Transverse colon (tissue), 4 donors: ENCODE measurements at places on chromosomes 11 and 22. TPM values are rescaled to one million over a fixed set of nuclear protein-coding genes. Genes with fewer than 3 reads are reported as not detected.

- peak; percentile 93 for DNase-seq
- H3K4me3 ChIP-seq, result peak overlapping the region; percentile 39
- H3K36me3 ChIP-seq, result no peaks in the 10 kb centered on the region
- peak overlapping the region; percentile 96 for H3K27ac ChIP-seq
- H3K27me3 ChIP-seq, result no peaks in the 10 kb centered on the region
Observed at GRCh38 chr22:37676736-37677492, 1.5 kb downstream of the LGALS1 start.

GRCh38 chr22:39253435-39254070 is 8.8 kb upstream of the PDGFB start:
- DNase-seq, result peak; percentile 38
- no peak overlapping the region for H3K4me3 ChIP-seq
- H3K36me3 ChIP-seq, result no peaks in the 10 kb centered on the region
- no peak overlapping the region for H3K27ac ChIP-seq
- peaks cover 10% of the 10 kb centered on the region for H3K4me1 ChIP-seq
- peaks cover 51% of the 10 kb centered on the region for H3K27me3 ChIP-seq

GRCh38 chr11:73912026-73912425 is 35.2 kb downstream of the PAAF1 start:
- no peaks in the 10 kb centered on the region for H3K4me1 ChIP-seq
- H3K27ac ChIP-seq, result no peak overlapping the region
- peaks cover 28% of the 10 kb centered on the region for H3K36me3 ChIP-seq
- no peak for DNase-seq

- no peak for DNase-seq
- no peaks in the 10 kb centered on the region for H3K4me1 ChIP-seq
- no peaks in the 10 kb centered on the region for H3K27me3 ChIP-seq
- no peaks in the 10 kb centered on the region for H3K36me3 ChIP-seq
- H3K27ac ChIP-seq, result no peak overlapping the region
Observed at GRCh38 chr11:79062814-79063762, 377.7 kb downstream of the TENM4 start.

DNA sequence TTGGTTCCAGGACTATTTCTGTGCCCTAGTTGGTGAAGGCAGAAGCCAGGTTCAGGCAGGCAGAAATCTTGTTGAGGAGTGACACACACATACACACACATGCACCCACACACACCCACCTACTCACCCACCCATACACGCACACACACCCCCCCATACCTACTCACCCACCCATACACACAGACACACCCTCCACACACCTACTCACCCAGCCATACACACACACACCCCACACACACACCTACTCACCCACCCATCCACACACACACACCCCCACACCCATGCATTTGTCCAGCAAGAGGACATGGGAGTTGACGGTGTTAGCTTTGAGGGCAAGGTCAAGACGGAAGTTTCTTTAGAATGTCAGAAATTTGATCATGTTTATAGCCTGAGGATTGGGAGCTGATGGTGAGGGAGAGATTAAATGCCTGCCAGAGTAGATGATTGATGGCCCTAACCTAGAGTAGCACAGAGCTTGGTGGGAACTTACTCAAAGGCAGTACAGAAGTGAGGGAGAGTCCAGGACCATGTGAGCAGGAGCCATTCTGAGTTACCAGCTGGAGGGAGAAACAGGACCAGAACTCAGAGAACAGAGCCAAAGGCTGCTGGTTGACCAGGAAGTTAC is 68.9 kb downstream of the CYB5R2 start:
- peak overlapping the region; percentile 74 for H3K27ac ChIP-seq
- H3K36me3 ChIP-seq, result no peaks in the 10 kb centered on the region
- DNase-seq, result peak; percentile 60
- H3K27me3 ChIP-seq, result no peaks in the 10 kb centered on the region

DNA sequence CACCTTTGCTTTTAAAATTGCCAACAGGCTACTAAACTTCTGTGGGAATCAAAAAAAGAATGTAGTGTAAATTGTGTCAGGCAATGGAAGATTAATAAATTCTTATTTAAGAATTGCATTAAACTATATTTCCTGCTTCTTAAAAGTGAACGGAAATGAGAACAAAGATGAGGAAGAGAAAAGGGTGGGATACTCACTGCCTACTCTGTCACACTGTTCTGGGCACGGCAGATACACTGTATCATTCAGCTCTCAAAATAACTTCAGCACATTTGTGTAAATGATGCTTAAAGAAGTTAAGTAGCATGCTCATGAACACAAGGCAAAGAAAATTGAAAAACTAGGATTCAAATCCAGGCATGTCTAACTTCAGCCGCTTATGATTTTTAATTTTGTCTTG is 218.7 kb downstream of the DCDC1 start:
- H3K4me3 ChIP-seq, result no peak overlapping the region
- H3K36me3 ChIP-seq, result no peaks in the 10 kb centered on the region
- no peak for DNase-seq
- no peak overlapping the region for H3K27ac ChIP-seq
- H3K4me1 ChIP-seq, result no peaks in the 10 kb centered on the region

- no peaks in the 10 kb centered on the region for H3K4me1 ChIP-seq
- no peaks in the 10 kb centered on the region for H3K27me3 ChIP-seq
- H3K27ac ChIP-seq, result no peak overlapping the region
- H3K36me3 ChIP-seq, result no peaks in the 10 kb centered on the region
- no peak for DNase-seq
Observed at GRCh38 chr11:12052676-12053605, 44.5 kb upstream of the DKK3 start.

- DNase-seq, result no peak
- H3K4me1 ChIP-seq, result peaks cover 7% of the 10 kb centered on the region
- H3K27me3 ChIP-seq, result no peaks in the 10 kb centered on the region
- H3K4me3 ChIP-seq, result no peak overlapping the region
Observed at GRCh38 chr11:72418834-72419560, 15.3 kb downstream of the CLPB start.

The PRCP gene
- 20.9 TPM for total RNA-seq

- no peaks in the 10 kb centered on the region for H3K27me3 ChIP-seq
- H3K4me3 ChIP-seq, result no peak overlapping the region
- no peak for DNase-seq
- H3K4me1 ChIP-seq, result no peaks in the 10 kb centered on the region
- H3K27ac ChIP-seq, result no peak overlapping the region
Observed at GRCh38 chr11:111045407-111045803, 200.1 kb upstream of the POU2AF2 start.

- no peak overlapping the region for H3K4me3 ChIP-seq
- no peaks in the 10 kb centered on the region for H3K27me3 ChIP-seq
- no peaks in the 10 kb centered on the region for H3K36me3 ChIP-seq
Observed at GRCh38 chr11:102989379-102990047, 34.0 kb upstream of the MMP13 start.

DNA sequence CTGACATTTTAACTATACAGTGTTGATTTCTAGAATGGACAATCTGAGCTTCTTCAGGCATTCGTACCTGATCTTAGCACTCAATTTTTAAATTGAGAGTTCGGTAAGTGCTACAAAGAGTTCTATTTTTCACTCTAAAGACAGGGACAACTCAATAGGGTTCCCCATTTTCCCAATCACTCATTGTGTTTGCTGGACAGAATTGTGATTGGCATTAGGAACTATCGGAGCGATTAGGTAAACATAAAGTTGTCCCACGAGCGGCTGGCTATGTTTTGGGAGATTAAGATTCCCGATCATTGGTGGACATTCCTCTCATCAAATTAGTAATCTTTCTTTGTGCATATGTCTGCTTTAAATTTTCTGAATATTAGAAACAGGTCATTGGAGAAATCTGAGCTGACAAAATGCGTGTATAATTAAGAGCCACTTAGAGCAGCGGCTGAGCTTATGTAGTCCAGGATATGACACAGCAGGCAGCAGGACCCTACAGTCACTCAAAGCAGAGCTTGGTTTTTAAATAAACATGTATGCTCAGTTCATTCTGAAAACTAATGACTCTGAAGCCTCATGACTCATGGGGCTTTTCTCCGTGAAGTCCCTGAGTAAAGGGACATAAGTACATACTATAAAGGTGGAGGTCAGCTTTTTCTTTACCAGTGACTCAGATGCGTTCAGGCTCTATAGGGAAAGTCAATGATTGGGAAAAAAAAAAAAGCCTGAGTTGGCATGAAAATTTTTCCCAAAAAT is 109.4 kb downstream of the GRIA4 start:
- H3K4me3 ChIP-seq, result no peak overlapping the region
- no peaks in the 10 kb centered on the region for H3K36me3 ChIP-seq
- no peaks in the 10 kb centered on the region for H3K4me1 ChIP-seq
- no peak overlapping the region for H3K27ac ChIP-seq
- DNase-seq, result no peak

The LDLRAD3 gene
- 4.4 TPM for total RNA-seq

GRCh38 chr11:107819361-107820014 is 39.1 kb downstream of the SLC35F2 start:
- H3K4me1 ChIP-seq, result no peaks in the 10 kb centered on the region
- H3K36me3 ChIP-seq, result no peaks in the 10 kb centered on the region
- no peak overlapping the region for H3K4me3 ChIP-seq
- DNase-seq, result no peak
- H3K27me3 ChIP-seq, result no peaks in the 10 kb centered on the region
- no peak overlapping the region for H3K27ac ChIP-seq

GRCh38 chr11:72648384-72649136 is 25.7 kb downstream of the PDE2A start:
- peaks cover 6% of the 10 kb centered on the region for H3K27me3 ChIP-seq
- H3K27ac ChIP-seq, result no peak overlapping the region
- H3K4me1 ChIP-seq, result no peaks in the 10 kb centered on the region
- no peak overlapping the region for H3K4me3 ChIP-seq

GRCh38 chr11:117087446-117087845 is 10.8 kb downstream of the SIK3 start:
- DNase-seq, result no peak
- H3K4me3 ChIP-seq, result no peak overlapping the region
- no peak overlapping the region for H3K27ac ChIP-seq
- H3K27me3 ChIP-seq, result no peaks in the 10 kb centered on the region

GRCh38 chr11:103995896-103996295 is 40.5 kb upstream of the DDI1 start:
- no peak overlapping the region for H3K27ac ChIP-seq
- no peak overlapping the region for H3K4me3 ChIP-seq
- DNase-seq, result no peak
- H3K36me3 ChIP-seq, result no peaks in the 10 kb centered on the region

DNA sequence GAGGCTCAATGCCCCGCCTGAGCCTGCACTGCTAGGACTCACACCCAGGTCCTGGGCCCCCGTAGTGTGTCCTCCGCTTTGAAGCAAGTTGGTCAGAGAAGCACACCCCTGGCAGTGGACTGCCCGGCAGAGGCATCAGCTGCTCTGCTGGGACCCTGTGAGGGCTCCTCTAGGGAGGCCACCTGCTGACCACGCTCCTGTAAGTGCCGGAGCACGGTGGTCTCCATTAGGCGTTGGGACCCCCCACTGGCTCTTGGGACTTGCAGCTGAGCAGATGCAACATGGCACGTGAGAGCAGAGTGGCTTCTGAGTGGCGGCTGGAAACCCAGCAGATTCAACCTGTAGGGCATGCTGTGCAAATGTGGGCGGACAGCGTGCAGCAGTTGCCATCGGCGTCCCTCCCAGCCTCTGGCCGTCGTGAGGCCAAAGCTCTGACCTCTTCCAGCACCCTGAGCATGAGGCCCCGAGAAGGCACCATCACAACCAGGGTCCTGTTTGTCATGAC is 16.9 kb downstream of the MRGPRG start:
- no peaks in the 10 kb centered on the region for H3K36me3 ChIP-seq
- peaks cover 58% of the 10 kb centered on the region for H3K27me3 ChIP-seq
- DNase-seq, result peak; percentile 3
- peaks cover 6% of the 10 kb centered on the region for H3K4me1 ChIP-seq

The MPPED1 gene
- total RNA-seq, result not detected

The UBXN1 gene
- 132 TPM for total RNA-seq

The DUSP18 gene
- total RNA-seq, result 13.7 TPM

GRCh38 chr11:67409781-67410368 is 5.6 kb upstream of the CARNS1 start:
- H3K27ac ChIP-seq, result peak overlapping the region; percentile 74
- no peaks in the 10 kb centered on the region for H3K36me3 ChIP-seq
- H3K27me3 ChIP-seq, result peaks cover 32% of the 10 kb centered on the region
- H3K4me1 ChIP-seq, result no peaks in the 10 kb centered on the region

DNA sequence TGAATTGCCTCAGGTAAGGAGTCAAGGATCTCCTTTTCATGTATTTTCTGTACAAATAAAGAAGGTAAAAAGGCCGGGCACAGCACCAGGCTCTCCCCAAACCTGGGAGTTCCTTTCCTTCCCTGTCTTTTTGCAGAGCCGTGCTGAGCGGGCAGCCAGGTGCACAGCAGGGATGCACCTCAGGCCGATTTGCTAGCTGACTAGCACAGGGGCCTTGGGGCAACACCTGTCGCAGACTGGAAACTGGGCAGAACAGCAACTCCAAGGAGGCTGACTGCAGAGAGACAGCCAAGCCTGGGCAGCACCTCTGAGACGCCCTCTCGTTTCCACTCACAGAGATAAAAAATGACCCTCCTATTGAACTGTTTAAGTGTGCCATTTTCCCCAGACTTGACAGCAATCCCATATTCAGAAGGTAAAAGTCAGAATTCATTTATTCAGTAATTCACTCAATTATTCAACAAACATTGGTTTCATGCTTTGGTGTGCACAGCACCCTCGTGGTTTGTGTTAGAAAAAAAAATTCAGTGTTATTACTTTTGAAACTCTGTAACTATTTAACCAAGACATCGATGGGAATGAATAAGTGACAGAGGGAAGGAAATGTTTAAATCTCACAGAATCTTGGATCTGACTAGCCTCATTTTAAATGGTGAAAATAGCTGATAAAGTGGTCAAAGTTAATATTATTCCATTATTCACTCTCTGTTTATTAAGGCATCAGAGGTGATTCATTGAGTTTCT is 120.9 kb downstream of the GALNT18 start:
- no peak overlapping the region for H3K27ac ChIP-seq
- no peak overlapping the region for H3K4me3 ChIP-seq
- DNase-seq, result no peak
- no peaks in the 10 kb centered on the region for H3K36me3 ChIP-seq

The MFRP gene
- not detected for total RNA-seq

The MMP7 gene
- total RNA-seq, result not detected

DNA sequence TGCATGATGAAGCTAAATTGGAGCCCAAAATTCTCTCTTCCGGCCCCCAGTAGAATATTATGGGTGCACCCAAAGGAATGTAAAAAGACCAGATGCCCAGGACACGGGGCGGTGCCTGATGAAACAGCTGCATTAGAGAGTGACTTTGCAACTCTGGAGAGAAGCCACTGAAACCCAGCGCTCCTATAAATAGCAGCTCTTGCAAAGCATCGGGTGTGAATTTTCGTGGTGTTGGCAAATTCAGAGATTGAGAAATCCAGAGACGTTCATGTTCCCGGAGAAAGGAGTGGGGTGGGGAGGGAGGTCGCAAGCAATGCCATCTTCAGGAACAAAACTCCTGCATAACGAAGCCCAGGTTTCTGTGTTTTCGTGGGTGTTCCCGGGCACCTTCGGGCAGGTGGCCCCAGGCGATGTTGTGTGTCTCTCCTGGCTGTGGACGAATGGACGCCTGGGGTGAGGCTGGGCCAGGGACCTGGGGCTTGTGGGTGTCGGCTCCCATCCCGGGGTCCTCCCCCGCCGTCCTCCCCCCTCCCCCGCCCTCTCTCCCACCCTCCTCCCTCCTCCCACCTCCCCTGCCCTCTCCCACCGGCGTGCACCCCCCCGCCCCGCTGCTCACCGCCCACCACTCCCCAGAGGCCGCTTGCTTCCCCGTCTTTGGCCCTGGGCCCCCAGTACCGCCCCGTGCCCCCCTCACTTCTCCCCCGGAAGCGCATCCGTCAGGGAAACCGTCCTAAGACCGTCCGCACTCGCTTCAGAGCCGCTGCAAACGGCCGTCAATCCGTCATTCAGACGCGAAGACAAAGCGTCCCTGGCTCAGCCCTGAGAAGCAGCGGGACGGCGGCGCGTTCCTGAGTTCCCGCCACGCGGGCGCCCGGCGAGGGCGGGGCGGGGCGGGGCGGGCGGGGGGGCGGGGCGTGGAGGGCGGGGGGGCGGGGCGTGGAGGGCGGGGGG is 26.7 kb upstream of the TOLLIP start:
- no peaks in the 10 kb centered on the region for H3K27me3 ChIP-seq
- DNase-seq, result peak; percentile 69
- peaks cover 12% of the 10 kb centered on the region for H3K4me1 ChIP-seq
- H3K4me3 ChIP-seq, result peak overlapping the region; percentile 36
- H3K36me3 ChIP-seq, result no peaks in the 10 kb centered on the region

The A4GALT gene
- 16.1 TPM for total RNA-seq
